Erythroblast (primary cell): ENCODE measurements at places on chromosomes 16 and 17.

DNA sequence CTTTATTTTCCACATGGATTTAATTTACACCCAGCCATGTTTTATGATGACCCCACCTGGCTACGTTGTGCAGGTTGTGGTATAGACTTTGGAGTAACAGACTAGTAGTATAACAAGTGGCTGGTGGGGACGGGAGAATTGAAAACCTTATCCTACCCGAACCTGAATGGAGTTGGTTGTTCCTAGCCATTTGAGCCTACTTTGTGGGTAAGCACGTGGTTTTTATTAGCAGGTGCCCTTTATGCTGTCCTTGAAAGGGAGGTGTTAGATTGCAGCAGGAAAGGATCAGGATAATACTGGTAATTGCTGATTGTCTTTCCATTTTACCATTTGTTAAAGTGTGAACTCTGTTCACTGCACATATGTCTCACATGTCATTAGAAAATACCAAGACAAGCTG lies 31.9 kb upstream of the PHAF1 start:
- DNase-seq: no peak

GRCh38 chr17:76645481-76645880 lies 1.9 kb upstream of the ST6GALNAC1 start:
- no peak for DNase-seq

DNA sequence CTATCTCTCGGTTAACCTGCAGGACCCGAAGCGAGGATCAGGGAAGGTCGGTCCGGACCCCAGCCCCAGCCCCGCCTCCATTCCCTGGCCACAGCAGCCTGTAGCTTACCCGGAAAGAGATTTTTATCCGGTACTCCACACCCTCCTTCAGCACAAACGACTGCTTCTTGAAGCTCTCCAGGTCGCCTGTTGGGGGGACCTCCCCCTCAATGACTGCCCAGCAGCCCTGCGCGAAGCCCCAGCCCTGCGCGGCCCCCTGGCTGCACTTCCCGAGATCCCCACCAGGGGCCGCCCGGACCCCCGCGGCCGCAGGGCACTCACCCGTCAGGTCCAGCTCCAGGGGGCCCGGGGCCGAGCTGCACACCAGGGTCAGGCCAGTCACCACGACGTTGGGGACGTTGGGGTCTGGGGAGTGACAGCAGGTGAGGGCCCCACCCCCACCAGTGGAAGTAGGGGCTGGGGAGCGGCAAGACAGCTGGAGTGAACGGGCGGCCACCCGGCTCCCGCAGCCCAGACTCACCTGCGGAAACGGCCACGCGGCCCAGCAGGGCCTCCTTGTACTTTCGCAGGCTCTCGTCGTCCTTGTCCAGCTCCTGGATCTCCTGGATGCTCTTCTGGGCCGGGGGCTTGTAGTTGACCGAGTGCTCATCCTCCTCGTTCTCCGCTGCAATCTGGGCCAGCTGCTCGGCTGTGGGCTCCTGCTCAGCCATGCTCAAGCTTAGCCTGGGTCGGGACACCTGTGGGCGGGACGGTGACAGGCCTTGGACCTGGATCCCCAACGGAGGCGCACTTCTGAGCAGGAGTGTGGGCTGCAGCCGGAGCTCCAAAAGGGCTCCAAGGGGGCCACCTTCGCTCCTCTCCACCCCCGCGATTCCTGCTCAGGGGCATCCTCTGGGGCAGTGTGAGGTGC lies 1.7 kb downstream of the ARHGDIA start:
- peak; percentile 68 for DNase-seq

- DNase-seq: no peak
These were observed 3.6 kb downstream of the ALKBH5 start for GRCh38 chr17:18187226-18187625.

GRCh38 chr17:36894925-36895324 lies 42.4 kb upstream of the LHX1 start:
- DNase-seq: no peak

GRCh38 chr16:30458561-30459394 lies 13.1 kb upstream of the SEPHS2 start:
- DNase-seq: no peak

DNA sequence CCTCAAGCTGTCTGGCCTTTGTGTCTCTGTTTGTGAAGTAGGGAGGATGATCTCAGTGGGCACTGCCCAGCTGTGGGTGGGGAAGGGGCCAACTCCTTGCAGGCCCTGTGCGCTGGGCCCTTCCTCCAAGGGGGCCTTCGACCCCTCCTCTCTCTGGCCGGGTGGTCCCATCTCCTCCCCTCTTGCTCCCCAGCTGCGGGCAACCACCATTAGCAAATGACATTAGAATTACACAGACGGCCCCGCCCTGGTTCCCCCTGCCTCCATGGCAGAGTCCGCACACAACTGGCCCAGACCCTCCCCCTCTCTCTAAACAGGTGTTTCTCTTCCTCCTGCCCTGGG lies 2.5 kb upstream of the SLC6A4 start:
- no peak for DNase-seq

DNA sequence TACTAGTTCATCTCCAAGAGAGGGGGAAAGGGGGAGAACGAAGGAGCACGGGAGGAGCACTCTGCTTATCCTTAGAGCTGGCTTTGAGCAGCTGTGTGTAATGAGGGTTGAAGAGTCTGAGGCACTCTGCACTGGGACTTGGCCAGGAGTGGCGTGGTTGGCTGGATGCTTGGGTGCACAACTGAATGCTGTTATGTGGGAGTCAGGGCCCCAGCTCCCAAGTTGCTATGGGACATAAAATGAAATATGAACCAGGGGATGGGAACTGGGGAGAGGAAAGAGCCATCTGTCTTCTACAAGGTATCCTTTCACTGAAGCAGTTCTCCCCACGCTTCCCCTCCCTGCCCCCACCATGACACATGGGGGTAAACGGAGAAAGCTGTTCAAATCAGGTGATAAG lies 105.9 kb upstream of the ANKFN1 start:
- DNase-seq: no peak

GRCh38 chr17:81342269-81343070 lies 47.4 kb upstream of the SLC38A10 start:
- no peak for DNase-seq

DNA sequence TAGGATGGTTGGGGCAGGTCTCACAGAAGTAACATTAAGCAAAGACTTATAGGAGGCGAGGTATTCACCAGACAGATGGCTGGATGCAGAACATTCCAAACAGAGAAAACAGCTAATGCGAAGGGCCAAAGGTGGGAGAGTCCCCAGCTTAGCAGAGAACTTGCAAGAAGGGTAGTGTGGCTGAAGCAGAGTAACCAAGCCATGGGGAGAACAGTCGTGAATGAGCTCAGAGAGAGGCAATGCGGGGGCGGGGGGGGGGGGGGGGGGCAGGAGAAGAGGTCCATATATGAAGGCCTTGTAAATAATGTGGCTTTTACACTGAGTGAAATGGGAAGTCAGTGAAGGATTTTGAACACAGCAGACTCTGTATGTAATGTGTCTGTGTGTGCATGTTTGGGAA lies 81.3 kb downstream of the SMG6 start:
- DNase-seq: no peak

GRCh38 chr17:55237268-55237667 lies 27.5 kb upstream of the HLF start:
- DNase-seq: peak; percentile 24

- DNase-seq: no peak
These were observed 262.3 kb downstream of the STX8 start for GRCh38 chr17:9313346-9313745.

- DNase-seq: no peak
These were observed 119.3 kb downstream of the CLEC16A start for GRCh38 chr16:11063448-11064201.

- DNase-seq: no peak
These were observed 52.7 kb downstream of the TIMM22 start for GRCh38 chr17:1049446-1050225.

DNA sequence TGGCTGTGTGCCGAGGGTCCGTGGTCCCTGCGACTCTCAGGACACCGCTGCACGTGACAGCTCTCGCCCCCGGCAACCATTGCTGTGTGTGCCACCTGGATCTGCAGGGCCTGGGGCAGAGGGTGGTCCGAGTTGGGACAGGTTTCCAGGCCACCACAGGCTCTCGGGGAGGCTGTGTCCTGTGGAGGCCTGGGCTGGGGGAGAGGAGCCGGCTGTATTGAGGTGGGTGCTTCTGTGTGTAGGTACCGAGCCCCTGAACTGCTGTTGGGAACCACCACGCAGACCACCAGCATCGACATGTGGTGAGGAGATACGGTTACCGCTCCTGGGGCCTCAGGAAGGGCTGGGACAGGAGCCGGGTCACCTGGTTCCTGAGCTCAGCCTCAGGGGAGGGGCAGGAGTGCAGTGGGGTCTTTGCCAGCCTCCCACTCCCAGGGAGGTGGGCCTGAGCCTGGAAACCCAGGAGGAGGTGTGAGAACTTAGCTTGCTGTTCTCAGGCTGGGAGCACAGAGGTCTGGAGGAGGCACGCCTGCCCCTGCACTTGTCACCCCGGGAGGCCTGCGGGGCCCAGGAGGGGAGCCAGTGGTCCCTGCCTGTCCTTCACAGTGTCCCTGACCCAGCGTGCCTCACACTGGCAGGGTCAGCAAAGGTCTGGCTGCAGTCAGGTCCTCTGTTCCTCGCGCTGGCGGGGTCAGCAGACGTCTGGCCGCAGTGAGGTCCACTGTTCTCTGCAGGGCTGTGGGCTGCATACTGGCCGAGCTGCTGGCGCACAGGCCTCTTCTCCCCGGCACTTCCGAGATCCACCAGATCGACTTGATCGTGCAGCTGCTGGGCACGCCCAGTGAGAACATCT lies 7.3 kb downstream of the SPATA2L start:
- DNase-seq: no peak

DNA sequence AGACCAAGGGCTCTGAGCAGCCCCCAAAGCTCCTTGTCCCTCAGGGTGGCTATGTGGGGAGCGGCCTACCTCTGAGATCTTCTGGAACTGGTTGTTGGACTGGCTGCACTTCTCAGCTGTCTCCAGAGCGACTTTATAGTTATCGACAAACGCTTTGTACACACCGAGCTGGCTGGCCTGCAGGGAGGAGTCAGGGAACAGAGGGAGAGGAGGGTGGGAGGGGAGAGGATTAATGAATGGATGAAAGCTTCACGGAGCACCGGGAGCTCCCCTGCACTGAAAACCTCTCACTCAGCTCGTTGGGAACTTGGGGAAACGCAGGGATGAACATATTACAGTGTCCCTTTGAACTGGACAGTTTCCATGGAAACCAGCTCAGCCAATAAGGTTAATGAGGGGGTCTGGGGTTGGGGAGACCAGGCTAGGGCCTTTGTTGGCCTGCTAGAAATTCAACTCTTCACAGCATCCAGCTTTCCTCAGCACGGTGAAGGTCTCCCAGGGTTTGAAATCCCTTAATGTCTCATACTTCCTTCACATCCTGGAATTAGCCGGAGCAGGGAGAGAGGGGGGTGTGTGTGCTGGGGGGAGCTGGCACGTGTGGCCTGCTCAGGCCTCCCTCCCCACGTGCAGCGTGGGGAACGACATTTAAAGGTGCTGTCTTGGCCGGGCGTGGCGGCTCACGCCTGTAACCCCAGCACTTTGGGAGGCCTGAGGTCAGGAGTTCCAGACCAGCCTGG lies 86.7 kb downstream of the TIMM22 start:
- DNase-seq: no peak

- DNase-seq: no peak
These were observed 38.5 kb upstream of the MTSS2 start for GRCh38 chr16:70724146-70725023.

GRCh38 chr17:39318636-39319035 lies 82.8 kb downstream of the FBXL20 start:
- DNase-seq: no peak

GRCh38 chr16:1494129-1494640 lies 1.0 kb downstream of the TELO2 start:
- peak; percentile 48 for DNase-seq

DNA sequence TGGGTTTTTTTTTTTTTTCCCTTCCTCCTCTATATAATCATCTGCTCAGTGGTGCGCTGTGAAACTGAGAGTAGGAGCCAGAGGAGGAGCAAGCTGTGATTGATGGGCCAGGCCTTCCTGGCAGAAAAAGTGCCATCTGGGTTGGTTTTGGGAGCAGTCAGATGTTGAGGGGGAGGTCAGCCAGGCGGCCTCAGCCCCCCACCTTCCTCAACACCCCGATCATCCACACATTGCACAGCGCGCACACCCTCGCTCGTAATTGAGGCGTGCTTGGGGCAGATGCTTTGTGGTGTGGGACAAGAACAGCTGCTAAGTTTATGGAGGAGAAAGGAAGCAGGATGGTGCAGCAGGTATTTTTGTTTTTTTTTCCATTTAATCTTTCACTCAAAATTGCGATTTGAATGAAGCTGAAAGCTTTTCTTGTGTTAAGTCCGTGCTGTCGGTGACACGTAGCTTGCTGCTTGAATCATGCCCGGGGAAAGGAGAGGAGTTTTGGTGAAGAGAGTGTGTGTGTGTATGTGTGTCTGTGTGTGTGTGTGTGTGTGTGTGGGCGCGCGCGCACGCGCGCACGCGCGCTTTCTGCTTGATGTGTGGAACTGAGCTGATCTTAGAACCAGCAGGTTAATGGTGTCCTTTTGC lies 177.4 kb downstream of the RBFOX1 start:
- no peak for DNase-seq

- DNase-seq: no peak
These were observed 1.6 kb downstream of the SLC47A2 start for GRCh38 chr17:19714542-19715411.

- no peak for DNase-seq
These were observed 130.3 kb upstream of the RBBP6 start for GRCh38 chr16:24409045-24409444.

- DNase-seq: no peak
These were observed 5.7 kb downstream of the DUSP3 start for GRCh38 chr17:43772877-43773648.

DNA sequence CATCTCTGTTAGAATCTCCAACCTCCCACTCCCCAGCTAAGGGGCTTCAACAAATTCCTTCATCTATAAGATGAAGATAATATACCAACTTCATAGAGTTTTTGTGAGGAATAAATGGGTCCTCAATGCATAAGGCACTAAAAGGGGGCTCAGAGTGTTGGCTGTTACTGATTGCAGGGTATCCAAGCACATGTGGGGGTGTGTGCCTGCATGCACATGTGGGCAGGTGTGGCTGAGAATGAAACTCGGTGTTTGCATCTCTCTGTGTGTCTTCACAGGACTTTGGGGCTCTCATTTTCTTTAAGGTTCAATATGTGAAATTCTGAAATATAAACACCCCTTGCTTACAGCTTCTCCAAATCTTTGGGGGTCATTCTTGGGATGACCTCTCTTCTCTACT lies 4.1 kb upstream of the PPP1R9B start:
- no peak for DNase-seq

GRCh38 chr16:58421529-58421928 lies 29.3 kb downstream of the GINS3 start:
- DNase-seq: no peak

DNA sequence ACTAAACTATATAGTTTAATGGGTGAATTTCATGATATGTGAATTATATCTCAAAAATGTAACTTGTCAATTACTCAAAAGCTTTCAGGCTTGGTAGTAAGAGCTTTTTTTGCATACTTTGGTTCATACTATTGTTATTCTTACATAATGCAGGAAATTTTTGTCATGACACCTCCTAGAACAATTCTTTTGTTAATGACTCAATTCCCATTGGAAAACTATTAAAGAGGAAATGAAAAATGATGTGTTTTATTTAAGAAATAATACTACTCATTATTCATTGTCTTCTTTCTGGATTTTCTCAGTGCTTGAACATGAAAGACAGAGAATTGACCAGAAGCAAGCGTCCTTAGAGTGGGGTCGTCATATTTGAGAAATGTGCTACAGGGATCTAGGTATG lies 196.4 kb upstream of the KCNJ16 start:
- DNase-seq: no peak

GRCh38 chr16:19860166-19861041 lies 24.2 kb downstream of the GPRC5B start:
- DNase-seq: no peak
